ENCODE measurements at places on chromosomes 3 and 15.

DNA sequence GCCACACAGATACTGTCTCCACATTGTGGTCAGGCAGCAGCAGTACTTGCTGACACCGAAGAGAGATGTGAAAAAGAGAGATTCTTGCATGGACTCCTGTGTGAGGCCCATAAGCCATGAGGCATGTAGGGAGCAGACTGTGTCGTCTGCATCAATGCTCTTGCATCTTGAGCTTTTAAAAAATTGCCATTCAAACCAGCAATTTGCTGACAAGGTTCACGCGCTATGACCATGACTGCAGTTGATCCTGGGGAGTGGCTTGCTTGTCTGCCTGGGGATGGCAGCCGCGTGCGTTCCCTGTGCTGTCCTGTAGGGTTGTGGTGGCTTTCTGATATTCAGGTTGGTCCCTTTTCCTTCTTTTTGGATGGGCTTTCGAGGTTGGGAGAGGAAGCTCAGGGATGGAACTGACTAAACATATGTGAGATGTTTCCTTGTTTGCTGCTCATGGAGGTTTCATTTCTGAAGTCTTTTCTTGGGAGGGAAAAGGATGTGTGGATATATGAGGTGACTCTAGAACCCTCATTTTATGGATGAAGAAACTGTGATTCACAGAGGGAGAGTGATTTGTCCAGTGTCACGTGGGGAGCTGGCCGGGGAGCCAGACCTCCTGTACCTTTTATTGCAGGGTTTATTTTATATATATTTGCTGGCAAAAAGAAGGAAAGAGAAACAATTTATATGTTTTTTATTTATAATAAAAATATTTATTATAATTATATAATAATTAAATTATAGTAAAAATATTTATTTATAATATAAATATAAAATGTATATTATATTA is 48.6 kb downstream of the LPP start:
- no peak for DNase-seq

DNA sequence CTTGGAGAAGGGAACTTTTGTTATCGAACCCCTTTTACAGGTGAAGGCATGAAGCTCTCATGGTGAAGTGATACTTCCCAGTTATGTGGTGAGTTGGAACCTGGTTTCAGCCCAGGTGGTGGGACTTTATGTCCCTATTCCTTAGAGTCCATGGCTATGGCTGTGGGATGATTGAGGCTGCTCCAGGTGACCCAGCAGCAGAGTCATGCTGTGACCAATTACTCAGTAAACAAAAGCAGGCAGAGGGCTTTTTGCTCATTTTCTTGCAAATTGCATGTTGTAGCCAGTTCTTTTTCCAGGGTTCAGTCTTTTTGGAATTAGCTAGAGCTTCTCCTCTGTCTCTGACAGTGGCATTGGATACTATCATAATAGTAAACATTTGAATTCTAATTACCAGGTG is 70.7 kb downstream of the CACNA2D3 start:
- DNase-seq = no peak

GRCh38 chr3:72144773-72145505 is 360.0 kb upstream of the PROK2 start:
- no peak for DNase-seq

DNA sequence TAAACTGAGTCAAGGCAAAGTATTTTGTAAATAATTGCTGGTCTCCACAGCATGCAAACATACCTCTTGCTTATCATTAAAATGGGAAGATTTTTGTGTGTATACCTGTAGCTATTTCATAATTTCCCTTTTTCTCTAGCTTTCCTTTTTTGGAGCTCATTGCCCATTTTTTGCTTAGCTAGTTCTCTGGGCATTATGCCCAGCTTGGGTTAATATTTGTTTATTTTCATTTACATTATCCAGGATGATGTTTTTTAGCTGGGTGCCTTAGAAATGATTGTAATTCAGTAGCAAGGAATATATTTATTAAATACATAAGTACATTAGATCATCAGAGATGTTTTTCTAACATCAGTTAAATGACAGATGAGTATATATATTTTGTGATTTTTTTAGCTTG is 1271.7 kb upstream of the GBE1 start:
- no peak for DNase-seq

GRCh38 chr3:41216993-41217392 is 17.7 kb downstream of the CTNNB1 start:
- peak; percentile 33 for DNase-seq

GRCh38 chr3:36941162-36941561 is 3.7 kb downstream of the TRANK1 start:
- no peak for DNase-seq

GRCh38 chr15:40436116-40436891 is 4.4 kb upstream of the BAHD1 start:
- DNase-seq = no peak

DNA sequence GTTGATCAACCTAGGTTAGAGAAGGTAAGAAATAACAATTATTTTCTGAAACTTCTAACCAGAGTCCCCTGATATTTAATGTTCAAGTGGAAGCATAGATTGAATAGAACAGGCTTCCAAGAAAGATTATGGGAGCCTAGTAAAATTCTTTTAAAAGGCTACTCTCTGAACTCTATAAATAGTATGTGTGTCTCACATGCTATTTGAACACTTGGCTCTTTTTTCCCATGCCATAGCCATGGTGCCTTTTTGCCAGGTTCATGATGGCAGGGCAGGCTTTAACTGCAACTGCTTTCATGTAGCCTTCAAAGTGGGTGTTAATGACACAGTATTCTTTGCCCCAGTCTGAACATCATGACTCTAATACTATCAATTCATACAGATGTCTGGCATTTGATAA is 22.9 kb upstream of the STRIT1 start:
- no peak for DNase-seq

GRCh38 chr15:28994831-28995596 is 109.2 kb downstream of the APBA2 start:
- no peak for DNase-seq

- DNase-seq = no peak
These were observed 57.5 kb downstream of the RBMS3 start for GRCh38 chr3:29338377-29338776.

DNA sequence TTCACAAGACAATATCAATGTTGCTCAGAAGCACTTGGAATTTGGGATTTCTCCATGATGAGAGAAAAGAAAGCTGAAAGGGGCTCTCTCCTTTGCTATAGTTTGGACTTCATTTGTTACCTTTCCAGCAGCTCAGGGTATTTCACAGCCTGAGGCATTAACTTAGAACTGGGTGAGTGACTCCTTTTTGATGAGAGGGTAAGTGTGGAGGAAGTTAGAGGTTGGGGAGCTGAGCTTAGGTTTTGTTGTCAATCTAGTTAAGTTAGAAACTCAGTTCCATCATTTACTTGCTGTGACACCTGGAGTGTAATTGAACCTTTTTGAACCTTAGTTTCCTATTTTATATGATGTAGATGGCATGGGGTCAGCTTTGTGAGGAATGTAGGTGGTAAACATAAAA is 359.1 kb downstream of the PDCD6IP start:
- DNase-seq = no peak

DNA sequence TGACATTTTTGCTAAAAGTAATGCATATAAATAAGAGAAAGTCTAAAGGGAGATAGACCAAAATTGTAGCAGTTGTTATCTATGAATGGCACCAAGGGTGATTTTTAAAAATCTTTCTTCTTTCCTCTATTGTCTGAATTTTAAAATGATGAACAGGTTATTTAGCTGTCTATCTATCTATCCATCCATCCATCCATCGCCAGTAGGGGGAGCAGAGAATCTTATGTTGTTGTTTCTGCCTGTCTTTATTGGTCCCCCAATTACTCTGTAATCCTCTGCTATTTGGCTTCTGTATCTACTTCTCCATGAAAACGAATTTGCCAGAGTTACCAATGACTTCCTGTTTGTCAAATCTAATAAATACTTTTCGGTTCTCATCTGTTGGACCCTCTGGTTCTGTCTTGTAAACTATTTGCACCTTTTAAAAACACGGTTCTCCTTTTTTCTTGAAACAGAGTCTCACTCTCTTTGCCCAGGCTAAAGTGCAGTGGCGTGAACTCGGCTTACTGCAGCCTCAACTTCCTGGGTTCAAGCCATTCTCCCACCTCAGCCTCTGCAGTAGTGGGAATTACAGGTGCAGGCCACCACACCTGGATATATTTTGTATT is 86.0 kb downstream of the ECT2 start:
- peak; percentile 58 for DNase-seq

- DNase-seq = peak; percentile 75
These were observed 297.3 kb upstream of the THBS1 start for GRCh38 chr15:39283531-39283930.

DNA sequence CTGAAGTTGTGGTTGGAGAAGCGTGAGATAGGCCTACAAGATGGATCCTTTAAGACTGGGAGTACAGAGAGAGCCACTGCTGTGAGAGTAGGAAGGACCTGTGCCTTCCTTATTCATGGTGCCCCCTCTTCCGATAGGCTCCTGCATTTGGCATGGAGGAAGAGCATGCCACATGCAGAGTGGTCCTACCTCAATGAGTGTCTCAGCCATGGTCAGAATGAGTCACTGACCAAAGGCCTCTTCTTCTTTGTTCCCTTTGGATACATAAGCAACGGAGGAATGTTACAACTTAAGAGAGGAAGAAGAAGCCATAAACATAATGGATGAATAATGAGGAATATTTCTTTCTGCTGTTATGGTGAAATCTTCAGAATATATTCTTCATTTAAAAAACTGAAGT is 681.2 kb upstream of the GRM7 start:
- no peak for DNase-seq

GRCh38 chr3:132785292-132785691 is 63.1 kb upstream of the NPHP3 start:
- peak; percentile 89 for DNase-seq

DNA sequence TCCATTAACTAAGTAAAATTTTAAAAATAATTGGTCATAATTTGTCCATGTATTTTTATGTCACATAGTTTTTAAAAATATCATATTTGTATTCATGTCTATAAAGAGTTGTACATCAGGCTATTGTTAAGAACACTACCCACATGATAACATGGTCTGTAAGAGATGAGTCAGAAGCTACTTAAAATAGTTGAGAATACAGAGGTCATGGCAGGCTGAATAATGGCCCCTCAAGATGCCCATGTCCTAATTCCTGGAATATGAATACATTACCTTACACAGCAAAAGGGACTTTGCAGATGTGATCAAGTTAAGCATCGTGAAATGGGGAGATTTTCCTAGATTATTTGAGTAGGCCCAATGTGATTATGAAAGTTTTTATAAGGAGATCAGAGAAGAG is 782.9 kb upstream of the GOLIM4 start:
- DNase-seq = peak; percentile 63

DNA sequence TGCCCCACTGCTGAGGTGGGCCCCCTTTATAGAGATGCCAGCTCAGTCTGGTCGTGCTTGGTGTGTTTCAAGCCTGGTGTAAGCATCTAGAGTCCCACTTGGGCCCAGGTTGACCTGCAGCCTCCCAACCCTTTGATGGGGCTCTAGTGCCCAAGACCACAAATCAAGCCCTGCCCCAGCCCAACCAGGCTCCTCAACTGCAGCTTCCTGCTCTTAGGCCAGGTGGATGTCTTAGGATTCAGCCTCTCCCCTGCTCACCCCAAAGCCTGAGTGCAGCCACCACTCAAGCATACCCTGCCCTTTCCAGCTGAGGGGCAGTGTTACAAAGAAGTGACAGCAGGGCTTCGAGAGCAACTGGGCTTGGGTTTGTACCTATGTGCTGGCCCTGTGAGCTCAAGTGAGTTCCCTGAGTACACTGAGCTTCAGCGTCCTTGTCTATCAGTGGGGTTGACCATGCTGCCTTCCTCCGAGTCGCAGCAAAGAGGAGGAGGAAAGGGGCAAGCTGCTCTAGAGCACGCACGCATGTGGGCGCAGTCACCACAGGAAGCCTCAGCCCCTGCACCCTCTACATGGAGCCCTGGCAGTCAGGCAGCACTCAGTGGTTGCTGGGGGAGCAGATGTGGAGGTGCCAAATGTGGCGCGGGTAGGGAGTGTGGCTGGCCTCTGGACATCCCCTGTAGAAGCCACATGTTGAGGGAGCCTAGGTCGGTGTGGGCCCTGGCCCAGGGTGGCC is 120.7 kb downstream of the EEFSEC start:
- no peak for DNase-seq

DNA sequence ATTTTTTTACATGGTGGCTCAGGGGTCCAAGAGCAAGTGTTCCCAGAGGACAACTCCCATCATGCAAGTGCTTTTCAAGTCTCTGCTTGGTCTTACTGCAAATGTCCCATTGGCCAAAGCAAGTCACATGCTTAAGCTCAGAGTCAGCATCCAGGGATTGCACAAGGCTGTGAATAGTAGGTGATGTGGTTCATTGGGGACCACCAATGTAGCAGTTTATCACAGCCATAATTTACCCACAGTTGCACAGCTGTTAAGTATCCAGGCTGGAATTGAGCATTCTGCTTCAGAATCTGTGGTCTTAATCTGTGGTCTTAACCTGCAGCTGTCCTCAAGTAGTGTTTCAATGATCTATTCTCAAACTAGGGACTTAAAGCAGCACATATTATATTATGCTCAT is 71.4 kb upstream of the PLCL2 start:
- DNase-seq = no peak

DNA sequence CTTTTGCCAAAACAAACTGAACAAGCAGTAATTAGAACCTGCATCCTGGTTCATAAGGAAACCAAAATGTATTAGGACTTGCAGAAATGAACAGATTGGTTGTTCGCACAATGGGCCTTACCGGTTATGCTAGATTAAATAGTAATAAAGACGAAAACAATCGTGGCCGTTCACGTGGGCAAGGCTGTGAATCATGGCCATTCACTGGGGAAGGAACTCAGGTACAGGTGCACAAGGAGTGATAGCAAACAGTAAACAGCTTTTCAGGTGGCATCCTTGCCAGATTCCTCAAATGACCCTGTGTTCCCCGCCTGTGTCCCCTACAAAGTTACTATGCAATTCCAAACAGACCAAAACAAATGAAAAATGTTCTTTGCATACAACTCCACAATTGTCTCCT is 8.2 kb downstream of the LRIG1 start:
- DNase-seq = no peak

GRCh38 chr3:14783480-14784086 is 35.2 kb upstream of the FGD5 start:
- DNase-seq = no peak

- DNase-seq = peak; percentile 75
These were observed 51.6 kb upstream of the LCTL start for GRCh38 chr15:66617137-66618090.

- DNase-seq = peak; percentile 44
These were observed 297.0 kb upstream of the EPHA3 start for GRCh38 chr3:88810455-88810854.

- peak; percentile 4 for DNase-seq
These were observed 158.8 kb upstream of the IQSEC1 start for GRCh38 chr3:13231781-13232666.

DNA sequence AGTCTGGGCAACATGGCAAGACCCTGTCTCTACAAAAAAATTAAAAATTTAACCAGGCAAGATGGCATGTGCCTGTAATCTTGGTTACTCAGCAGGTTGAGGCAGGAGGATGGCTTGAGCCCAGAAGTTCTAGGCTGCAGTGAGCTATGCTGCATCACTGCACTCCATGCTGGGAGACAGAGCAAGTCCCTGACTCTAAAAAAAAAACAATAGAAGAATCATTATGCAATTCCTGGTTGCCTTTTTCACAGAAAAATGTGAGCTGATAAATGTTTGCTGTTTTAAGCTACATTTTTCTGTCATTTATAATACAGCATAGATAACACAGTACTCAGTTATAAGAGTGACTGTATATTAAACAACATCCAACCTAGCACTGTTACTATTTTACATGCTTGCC is 148.8 kb downstream of the SCAPER start:
- peak; percentile 39 for DNase-seq

Data from EH (cell line).